ENCODE measurements at places on chromosomes 12 and 14.

DNA sequence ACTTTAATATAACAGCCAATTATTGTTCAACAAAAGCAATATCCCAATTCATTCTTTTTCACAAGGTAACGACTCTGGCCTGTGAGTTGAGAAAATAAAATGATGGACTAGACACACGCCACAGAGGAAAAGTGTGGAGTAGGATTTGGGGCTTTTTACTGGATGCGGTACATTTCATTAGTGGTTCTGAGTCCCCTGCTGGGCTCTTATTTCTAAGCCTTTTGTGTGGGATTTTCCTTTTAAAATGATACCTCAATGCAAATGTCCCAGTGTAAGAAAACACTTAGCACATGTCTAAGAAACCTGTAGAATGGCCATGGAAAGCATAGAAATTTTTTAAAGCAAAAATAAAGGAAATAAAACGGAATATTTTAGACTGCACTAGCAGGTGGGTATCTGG, 73.4 kb downstream of the C12orf42 start:
- DNase-seq = no peak

DNA sequence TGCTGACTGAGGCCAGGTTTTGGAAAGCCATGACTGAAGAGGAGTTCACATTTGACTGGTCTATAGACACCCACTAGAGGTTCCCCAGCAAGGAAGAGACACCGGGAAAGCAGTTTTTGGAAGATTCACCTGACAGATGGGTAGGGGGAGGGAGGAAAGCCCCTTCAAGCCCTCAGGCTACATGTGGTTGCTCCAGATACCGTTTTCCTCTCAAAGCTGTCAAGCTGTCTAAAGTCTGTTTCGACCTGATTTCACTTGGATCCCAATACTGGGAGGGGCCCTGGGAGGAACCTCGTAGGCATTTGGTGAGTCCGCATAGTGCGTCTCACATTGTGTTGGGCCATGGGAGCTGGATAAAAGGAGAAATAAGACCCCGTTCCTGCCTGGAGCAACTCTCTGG, 1.7 kb upstream of the LRP1 start:
- no peak for DNase-seq

GRCh38 chr12:29769162-29769858, 14.4 kb downstream of the TMTC1 start:
- no peak for DNase-seq

GRCh38 chr14:105420101-105420973, 710 bp downstream of the MTA1 start:
- DNase-seq = no peak

- DNase-seq = no peak
Measured at GRCh38 chr14:103891667-103892215, 36.5 kb upstream of the TDRD9 start.

- no peak for DNase-seq
Measured at GRCh38 chr12:65055859-65056258, 65.2 kb downstream of the WIF1 start.

GRCh38 chr12:54762390-54762789, 91.9 kb upstream of the MUCL1 start:
- no peak for DNase-seq

GRCh38 chr12:13342971-13343370, 146.4 kb downstream of the EMP1 start:
- DNase-seq = no peak

GRCh38 chr14:32252030-32252670, 49.1 kb upstream of the RNU6-8 start:
- DNase-seq = peak; percentile 34

- no peak for DNase-seq
Measured at GRCh38 chr12:28891126-28891525, 258.0 kb upstream of the FAR2 start.

GRCh38 chr12:70661466-70662161, 24.4 kb upstream of the PTPRB start:
- DNase-seq = no peak

- DNase-seq = peak; percentile 52
Measured at GRCh38 chr12:122203301-122204166, at the start of gene B3GNT4. Gene B3GNT4, plus strand, starts transcription at chr12:122203709. Its CDS starts 910 bp downstream, at chr12:122204619.

- no peak for DNase-seq
Measured at GRCh38 chr12:2299206-2299605, 246.4 kb downstream of the CACNA1C start.

DNA sequence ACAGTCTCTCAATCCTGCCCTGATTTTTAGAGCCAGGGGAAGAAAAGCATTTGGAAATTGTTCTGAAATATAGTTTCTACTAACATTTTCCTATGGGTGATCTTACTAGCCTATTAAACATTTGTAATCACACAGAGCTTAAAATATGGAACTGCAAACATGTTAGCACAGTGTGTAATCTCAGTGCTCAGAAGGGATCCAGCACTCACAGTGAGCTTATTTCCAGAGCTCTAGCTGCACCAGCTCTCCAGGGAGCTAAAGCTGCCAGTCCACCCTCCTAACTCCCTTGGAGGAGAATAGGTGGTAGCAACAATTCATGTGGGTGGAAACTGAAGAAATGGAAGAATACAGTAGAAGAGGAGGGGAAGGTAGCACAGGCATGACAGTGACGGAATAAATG, 64.9 kb upstream of the SYT1 start:
- no peak for DNase-seq

DNA sequence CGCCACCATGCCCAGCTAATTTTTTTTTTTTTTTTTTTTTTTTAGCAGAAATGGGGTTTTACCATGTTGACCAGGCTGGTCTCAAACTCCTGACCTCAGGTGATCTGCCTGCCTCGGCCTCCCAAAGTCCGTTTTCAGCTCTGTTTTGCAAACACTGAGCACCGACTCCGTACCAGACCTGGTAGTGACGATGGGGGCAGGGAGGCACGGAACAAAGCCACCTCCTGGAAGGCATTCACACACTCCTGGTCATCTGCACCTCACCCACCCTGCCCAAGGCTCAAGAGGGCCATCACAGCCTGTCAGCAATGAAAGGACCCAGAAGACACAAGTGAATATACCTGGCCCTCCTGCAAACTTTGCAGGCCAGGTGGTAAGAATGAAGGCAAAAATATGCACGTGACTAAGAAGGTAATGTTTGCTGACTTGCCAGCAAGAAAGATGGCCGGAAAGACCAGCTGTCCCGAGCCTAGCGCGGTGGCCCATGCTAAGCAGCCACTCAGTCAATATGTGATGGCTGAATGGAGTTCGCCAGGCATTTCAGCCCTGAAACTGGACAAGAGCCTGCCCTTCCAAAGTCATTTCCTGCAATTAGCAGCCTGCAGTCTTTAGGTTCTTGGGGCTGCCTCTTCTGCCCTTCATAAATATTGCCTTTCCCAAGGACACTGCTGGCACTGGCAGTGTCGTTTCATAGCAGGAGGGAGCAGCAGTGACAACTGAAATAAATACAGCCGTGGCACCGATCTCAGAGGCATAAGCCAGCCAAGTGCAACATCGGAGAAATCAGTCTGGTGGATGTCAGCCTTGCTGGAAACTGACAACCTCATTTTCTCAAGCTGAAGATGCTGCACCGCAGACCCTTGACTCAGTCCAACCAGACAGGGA, 17.6 kb downstream of the MMAB start:
- no peak for DNase-seq

Measured in effector memory CD8-positive, alpha-beta T cell (primary cell).